ENCODE measurements at places on chromosomes 3 and 15.

DNA sequence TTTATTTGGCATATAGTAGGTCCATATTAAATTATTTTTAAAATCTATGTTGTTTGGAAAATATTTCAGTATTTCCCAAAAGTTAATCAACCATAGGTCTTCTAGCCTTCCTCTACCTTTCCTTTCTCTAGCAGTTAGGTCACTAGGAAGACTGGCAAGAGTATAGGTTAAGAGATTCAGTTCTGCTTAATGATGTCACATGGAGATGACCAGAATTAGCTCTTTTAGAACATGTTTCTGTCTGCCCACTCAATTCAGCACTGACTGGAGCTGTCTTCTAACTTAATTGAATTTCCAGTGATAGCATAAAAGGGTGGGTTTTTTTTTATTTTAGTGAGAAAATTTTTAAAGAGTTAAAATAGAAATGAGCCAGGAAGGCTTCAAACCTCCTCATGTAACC lies 23.8 kb upstream of the ZBED2 start:
- DNase-seq, result no peak

GRCh38 chr3:167067787-167068161 lies 312.3 kb downstream of the ZBBX start:
- no peak for DNase-seq

DNA sequence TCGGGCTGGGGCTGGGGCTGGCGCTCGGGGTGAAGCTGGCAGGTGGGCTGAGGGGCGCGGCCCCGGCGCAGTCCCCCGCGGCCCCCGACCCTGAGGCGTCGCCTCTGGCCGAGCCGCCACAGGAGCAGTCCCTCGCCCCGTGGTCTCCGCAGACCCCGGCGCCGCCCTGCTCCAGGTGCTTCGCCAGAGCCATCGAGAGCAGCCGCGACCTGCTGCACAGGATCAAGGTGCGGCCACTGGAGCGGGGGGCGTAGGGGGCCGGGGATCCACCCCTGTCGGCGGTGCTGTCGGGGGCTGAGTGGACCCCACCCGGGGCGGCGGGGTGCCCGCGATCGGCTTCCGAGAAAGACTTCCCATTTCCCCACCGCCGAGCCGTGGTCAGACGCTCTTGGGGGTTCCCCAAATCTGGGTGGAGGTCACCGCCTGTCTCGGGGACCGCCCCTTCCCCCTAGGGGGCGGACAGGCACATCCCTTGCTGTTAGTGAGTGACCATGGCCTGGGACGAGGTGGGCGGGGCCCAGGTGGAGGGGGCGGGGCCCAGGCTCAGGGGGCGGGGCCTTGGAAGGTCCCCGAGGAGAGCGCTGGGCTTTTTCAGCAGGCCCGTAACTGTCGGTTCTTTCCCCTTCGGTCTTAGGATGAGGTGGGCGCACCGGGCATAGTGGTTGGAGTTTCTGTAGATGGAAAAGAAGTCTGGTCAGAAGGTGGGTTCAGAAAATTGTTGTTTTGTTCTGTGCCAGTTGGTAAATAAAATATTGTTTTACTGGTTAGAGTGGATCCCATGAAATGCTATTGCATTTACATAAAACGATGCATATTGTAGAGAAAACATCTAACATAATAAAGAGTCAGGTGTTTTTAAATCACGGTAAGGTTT lies 578 bp downstream of the LACTB start:
- peak; percentile 87 for DNase-seq

DNA sequence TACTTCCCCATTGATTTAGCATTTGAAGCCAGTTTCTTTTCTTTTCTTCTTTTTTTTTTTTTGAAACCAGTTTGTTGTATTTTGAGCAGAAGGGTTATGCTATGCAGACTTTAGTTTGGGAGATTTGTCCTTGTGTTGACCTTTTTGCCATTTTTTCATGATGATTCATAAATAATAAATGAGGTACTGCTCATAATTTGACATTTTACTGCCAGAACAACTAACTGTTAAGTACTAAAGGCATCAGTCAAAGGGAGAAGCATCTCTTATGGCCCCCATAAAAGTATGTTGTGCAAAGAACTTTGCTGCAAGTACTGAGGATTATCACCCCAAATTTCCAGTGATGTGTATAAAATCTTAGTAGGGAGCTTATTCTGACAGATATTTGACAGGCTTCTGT lies 1.7 kb upstream of the GPR87 start:
- no peak for DNase-seq

- no peak for DNase-seq
Observed at GRCh38 chr3:120280026-120280425, 5.0 kb downstream of the GPR156 start.

GRCh38 chr3:172101107-172101506 lies 61.7 kb downstream of the FNDC3B start:
- no peak for DNase-seq

GRCh38 chr3:136950623-136951022 lies 7.2 kb upstream of the IL20RB start:
- DNase-seq, result no peak

GRCh38 chr15:76151599-76151974 lies 91.8 kb downstream of the TMEM266 start:
- DNase-seq, result no peak

- no peak for DNase-seq
Observed at GRCh38 chr3:193236599-193236998, 4.4 kb upstream of the PLAAT1 start.

DNA sequence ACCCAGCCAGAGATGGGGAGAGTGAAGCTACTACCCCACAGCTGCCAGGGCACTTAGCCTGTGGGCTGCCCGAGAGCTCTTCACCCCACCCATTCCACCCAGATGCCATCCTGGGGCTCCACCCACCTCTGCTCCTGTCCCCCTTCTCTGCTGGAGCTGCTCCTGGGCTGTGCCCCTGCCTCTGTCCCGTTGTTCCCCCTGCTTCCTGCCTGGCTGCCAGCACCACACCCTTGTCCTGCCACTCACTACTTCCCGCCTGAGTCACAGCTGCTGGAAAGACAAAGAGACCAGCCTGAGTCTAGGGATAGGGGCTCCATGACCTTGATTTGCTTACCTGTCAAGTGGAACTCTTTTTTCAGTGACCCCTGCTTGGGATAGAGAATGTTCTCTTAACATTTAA lies 12.4 kb downstream of the GNAI2 start:
- no peak for DNase-seq

- DNase-seq, result no peak
Observed at GRCh38 chr3:161401389-161401788, 30.1 kb upstream of the SPTSSB start.

GRCh38 chr15:79724804-79725203 lies 172.0 kb downstream of the MTHFS start:
- DNase-seq, result no peak

GRCh38 chr3:129597087-129597999 lies 9.1 kb downstream of the PLXND1 start:
- no peak for DNase-seq

DNA sequence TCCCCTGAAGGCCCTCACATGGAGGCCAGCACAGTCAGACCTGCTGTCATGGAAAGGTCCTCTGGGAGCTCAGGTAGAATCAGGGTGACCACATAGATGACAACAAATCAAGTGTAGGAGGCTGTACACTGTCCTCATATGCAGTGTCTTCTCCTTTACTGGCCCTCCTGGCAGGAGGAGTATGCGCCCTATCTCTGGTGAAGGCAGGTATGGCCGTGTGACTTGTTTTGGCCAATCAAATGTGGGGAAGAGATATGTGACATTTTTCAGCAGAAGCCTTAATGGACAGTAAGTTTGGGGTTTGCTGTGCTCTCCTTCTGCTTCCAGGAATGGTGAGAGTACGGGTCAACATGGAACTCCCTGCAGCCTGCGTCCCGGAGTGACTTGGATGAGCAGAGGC lies 69.9 kb downstream of the RHCG start:
- DNase-seq, result no peak

GRCh38 chr3:27696906-27697305 lies 25.2 kb downstream of the EOMES start:
- DNase-seq, result no peak

DNA sequence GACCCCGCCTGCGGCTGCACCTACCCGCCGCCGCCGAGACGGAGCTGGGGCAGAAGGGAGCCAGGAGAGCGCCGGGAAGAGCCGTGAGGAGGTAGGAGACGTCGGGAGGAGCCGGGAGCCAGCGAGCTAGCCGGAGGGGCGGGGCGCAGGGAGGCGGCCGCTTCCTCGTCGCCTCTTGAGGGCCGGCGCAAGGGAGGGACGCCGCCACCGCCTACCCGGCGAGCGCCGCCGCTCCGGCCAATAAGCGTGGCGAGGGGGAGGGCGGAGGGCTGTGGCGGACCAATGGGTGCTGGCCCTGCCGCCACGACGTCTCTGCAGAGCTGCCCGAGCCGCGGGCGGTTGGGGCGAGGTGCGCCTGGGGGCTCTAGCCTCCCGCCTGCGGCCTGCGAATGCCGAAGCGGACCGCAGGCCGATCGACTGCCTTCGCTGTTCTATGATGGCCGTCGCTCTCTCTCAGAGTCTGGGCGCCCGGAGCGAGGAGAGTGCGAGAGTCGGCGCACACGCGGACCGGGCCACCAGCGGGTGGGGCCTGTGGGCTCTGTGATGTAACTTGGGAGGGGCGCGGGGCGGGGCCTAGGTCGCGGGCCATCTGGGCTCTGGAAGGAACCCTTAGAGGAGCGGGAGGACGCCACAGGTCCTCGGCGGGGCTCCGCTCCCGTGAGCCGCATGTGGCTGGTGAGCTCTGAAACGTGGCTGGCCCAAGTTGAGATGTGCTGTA lies 72.7 kb upstream of the MAP4 start:
- peak; percentile 93 for DNase-seq

DNA sequence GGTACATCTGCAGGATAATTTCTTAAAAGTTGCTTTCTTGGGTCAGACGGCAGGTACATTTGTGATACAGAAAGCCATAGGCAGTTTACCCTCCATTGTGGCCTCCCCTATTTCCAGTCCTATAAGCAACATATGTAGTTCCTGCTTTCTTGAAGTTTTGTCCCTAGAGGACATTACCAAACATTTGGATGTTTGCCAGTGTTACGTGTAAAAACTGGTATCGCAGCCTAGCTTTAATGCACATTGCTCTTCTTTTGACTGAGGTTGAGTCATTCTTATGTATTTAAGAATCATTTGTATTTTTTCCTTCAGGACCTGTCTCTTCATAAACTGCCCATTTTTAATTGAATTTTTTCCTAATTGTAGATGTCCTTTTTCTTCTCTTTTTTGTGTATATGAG lies 114.3 kb downstream of the DIPK2A start:
- DNase-seq, result no peak

GRCh38 chr15:99446565-99447496 lies 119.0 kb upstream of the MEF2A start:
- DNase-seq, result no peak

GRCh38 chr15:73996939-73997338 lies 2.4 kb downstream of the PML start:
- DNase-seq, result peak; percentile 61

DNA sequence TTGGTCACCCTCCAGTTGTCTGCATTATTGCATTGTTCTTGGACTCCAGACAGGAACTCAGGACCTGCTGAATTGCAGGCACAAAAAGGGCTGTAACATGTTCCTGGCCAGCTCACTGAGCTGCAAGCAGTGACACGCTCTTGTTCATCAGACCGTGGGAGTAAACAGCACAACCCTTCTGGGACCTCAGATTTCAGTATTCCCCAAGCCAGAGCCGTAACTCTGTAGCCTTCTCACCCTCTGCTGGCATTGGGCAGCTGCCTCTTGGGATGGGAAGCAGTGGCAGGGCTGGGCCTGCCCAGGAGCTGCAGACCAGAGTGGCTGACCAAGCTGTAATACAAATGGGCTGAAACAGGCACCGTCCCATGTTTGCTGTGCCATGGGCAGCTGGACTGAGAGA lies 607.1 kb upstream of the BCHE start:
- DNase-seq, result no peak

DNA sequence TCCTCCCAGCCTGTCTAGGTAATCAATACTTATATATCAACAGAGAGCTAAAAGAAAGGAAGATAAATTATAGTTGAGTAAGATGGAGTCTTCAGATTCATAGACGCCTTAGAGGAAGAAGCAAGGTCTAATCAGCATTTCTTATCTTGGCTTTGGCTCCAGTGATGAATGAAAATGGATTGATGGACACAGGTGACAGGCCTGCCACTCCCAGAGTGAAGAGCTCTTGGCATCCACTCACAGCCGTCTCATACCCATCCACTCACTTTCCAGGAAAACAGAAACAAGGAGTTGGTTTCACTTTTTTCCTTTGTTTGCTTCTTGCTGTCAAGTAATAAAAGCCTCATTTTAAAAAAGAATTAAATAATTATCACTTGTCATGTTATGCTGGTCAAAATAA lies 168.2 kb downstream of the MFSD1 start:
- DNase-seq, result no peak

- DNase-seq, result no peak
Observed at GRCh38 chr3:180181387-180181786, 144.7 kb upstream of the PEX5L start.

- peak; percentile 31 for DNase-seq
Observed at GRCh38 chr3:41200669-41201021, 1.3 kb downstream of the CTNNB1 start.

DNA sequence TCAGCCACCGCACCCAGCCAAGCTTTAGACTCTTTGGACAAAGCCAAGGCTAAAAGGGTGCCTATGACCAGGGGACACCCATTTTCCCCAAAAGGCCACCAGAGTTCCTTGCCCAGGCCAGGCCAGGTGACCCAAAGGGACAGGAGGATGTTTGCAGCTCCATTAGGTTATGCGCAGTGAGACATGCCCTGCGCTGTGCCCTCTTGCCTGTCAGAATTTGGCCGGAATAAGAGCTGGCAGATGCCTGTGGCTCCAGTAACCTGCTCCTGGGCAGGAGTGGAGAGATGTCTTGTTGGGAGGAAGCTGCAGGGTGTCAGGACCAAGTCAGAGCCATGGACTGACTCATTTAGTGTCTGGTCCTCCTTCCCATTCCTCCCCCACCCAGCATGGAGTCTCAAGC lies 20.5 kb downstream of the DNASE1L3 start:
- no peak for DNase-seq

GRCh38 chr3:98991393-98991792 lies 89.9 kb upstream of the DCBLD2 start:
- no peak for DNase-seq

DNA sequence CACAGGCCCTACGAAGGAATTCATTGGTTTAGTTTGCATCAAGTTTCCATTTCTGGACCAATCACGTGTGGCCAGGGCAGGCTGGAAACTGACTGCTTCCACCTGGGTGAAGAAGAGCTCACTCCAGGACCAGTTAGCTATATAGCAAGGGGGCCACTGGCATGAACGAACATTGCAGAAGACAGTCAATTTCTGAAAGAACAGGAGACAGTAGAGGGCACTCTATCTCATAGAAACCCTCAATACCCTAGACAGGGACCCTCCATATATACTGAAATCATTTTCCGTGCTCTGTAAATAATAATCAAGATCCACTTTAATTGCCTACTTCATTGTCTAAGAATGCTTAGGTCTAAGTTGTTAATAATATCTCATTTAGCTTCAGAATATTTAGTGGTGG lies 215.6 kb downstream of the CADPS start:
- no peak for DNase-seq

DNA sequence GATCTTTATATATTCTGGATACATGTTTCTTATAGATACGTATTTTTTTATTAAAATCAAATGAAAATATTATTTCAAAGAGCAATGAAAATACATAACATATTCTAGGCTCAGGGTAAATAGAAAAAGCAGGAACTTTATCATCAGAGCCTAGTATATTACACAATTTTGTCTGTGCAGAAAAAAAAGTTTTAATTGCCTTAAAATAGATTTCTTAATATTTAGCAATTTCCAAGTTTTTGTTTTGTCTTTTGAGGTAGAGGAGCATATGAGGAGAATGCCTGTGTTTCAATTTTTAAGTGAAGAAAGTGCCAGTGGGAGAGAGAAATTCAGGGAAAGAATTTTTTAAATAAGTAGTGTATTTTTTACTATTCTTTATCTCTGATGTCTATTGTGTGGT lies 10.5 kb downstream of the CAPN7 start:
- DNase-seq, result no peak

- DNase-seq, result no peak
Observed at GRCh38 chr3:191333298-191333880, 3.1 kb upstream of the UTS2B start.
